ENCODE measurements at places on chromosomes 6 and 20. TPM values are rescaled to one million over a fixed set of nuclear protein-coding genes. Genes with fewer than 3 reads are reported as not detected.

The XRN2 gene
- 71.4 TPM for total RNA-seq

The HTR1E gene
- not detected for total RNA-seq

The RFX6 gene
- not detected for total RNA-seq

The ZSCAN9 gene
- 14.3 TPM for total RNA-seq

The IMPG1 gene
- not detected for total RNA-seq

The RIPOR2 gene
- total RNA-seq = 7.9 TPM

The DZANK1 gene
- total RNA-seq = 1.9 TPM

The TMEM74B gene
- not detected for total RNA-seq

Measured in subcutaneous adipose tissue (tissue), 4 donors.